Stimulated activated CD8-positive, alpha-beta memory T cell treated with anti-CD3 and anti-CD28 coated beads, Interleukin-4, amount 100 ng/mL, for 1 hour (primary cell): ENCODE measurements at places on chromosomes 5 and 9.

DNA sequence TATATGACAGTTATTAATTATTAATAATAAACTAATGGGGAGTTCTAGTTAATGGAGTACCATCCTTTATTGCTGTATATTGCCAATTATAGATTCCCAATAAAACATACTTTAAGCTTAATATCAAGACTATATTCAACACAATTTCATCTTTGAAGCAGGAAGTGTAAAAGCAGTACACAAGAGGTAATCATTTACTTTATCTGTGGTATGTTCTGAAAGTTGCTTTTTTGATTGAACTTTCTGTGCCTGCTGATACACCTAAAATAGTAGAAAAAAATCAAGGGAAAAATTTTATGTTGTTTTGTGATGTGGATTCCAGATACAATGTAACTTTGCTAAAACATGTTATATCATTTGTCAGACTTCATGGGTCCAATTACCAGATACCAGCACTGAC lies 58.0 kb downstream of the ACO1 start:
- DNase-seq, result no peak

DNA sequence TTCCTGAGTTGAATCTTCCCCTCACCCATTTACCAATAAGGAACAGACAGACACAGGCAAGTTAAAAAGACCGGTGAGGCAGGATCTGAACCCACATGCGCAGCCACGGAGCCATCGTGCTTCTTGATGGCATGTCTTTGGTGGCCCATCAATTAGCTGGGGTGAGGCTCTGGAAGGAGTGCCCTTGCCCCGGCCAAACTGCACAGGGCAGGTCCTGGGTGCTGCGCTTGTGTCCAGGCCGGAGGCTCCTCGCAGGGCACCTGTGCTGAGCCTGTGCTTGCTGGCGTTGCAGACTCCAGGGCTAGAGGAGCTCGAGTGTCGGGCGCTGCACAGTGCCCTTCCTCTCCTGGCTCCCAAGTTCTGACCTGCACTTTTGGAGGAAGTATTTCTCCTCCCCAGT lies 66.4 kb downstream of the PSMB7 start:
- no peak for DNase-seq

- DNase-seq, result no peak
These were observed 51.2 kb upstream of the TESK1 start for GRCh38 chr9:35553670-35554543.

GRCh38 chr5:14580398-14581034 lies 1.1 kb upstream of the OTULINL start:
- no peak for DNase-seq

DNA sequence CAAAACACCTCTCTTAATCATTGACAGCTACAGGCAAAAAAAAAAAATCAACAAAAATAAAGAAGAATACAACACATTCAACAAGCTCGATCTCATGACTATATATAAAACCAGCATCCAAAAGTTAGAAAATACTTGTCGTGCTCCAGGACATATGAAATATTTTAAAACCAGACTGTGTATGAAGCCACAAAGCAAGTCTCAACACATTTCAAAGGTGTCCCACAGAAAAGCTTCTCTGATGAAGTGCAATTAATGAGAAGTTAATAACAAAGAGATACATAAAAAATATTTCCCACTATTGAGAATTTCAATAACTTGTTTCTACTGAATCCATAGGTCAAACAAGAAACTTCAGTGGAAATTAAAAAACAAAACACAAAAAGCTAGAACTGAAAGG lies 178.7 kb downstream of the PLK2 start:
- no peak for DNase-seq
